ENCODE measurements at places on chromosomes 7 and 10. TPM values are rescaled to one million over a fixed set of nuclear protein-coding genes. Genes with fewer than 3 reads are reported as not detected.

Gene SYT15
- total RNA-seq: 0.91 TPM

Gene MRPL43
- 66.0 TPM for total RNA-seq

Gene R3HCC1L
- 12.5 TPM for total RNA-seq

Gene RBP3
- not detected for total RNA-seq

Gene CFAP43
- 0.19 TPM for total RNA-seq

Gene UTF1
- total RNA-seq: not detected

Gene MMD2
- not detected for total RNA-seq

Gene NUTM2A
- total RNA-seq: 0.57 TPM

DNA sequence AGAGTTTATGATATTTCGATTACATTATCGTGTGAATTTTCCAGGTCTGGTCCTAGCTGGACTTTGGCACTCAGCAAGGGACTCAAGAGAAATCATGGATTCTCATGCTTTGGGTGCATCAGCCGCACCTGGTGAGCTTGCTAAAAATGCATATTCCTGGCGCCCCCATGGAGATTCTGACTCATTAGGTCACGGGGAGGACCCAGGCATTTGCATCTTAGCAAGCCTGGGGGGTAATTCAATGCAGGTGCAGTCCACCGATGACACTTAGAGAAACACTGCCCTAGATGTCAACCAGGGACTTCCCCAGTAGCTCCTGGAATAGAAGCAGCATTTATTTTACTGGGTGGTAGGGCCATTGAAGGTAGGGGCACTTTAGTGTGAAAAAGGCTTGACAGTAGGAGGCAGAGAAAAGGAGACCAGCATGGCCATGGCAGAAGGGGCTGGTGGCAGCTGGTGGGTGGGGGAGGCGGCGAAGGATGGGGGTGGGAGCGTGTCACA is 29.9 kb upstream of the PDCD4 start:
- DNase-seq: no peak

GRCh38 chr7:1151653-1152425 is 8.2 kb downstream of the ZFAND2A start:
- no peak for DNase-seq

DNA sequence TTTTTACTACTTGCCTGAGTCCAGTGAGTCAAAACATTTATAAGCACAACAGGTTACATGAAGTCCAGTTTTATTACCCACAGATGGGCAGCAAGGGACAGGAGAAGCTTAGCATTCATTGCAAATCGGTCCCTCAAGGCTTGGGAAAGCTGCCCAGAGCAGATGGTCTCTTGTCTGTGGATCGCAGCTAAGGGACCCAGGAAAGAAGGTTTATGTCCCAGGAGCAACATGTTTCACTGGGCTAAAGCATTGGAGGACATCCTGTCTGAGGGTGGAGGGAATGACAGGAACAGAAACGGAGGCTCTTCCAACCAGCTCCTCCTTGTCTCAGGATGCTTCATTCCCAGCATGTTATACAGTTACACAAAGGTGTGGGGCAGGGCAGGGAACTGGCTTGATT is 39.3 kb downstream of the TRIM24 start:
- no peak for DNase-seq

- DNase-seq: no peak
Observed at GRCh38 chr7:29426587-29426986, 137.0 kb upstream of the PRR15 start.

GRCh38 chr10:122336332-122336731 is 38.2 kb upstream of the PLEKHA1 start:
- no peak for DNase-seq

DNA sequence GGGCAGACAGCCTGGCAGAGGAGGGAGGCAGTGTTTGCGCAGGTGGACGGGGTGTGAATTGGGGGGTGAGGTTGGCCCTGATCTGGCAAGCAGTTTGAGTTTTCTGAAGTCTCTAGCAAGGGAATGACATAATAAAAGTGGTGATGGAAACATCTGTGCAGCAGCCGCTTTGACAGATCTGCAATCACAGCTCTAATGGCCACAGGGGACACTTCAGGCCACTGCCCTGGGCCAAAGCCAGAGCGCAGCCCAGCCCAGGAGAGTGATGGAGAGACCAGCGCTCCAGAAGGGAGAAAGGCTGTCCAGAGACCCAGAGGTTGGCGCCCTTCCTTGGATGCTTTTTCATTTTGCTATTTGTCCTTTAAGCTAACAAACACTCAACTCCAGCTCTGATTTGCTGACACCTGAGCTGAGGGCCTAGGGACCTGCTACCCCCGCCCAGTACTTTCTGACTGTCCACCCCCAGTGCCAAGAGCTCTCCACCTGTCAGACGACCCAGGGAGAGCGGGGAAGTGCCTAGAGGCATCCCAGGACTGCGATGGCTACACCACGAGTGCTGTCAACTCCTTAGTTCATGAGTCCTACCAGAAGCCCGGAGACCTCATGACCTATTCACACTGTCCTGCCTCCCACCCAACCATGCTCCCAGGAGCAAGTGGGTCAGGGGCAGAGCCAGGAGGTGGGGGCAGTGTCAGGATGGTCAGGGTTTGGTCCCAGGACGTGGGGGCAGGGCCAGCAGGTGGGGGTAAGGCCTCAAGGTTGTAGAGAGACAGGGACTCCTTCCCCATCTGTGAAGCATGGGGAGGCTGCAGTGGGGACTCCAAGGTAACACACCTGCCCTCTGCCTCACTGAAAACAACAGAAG is 112.6 kb downstream of the PRKAG2 start:
- no peak for DNase-seq

DNA sequence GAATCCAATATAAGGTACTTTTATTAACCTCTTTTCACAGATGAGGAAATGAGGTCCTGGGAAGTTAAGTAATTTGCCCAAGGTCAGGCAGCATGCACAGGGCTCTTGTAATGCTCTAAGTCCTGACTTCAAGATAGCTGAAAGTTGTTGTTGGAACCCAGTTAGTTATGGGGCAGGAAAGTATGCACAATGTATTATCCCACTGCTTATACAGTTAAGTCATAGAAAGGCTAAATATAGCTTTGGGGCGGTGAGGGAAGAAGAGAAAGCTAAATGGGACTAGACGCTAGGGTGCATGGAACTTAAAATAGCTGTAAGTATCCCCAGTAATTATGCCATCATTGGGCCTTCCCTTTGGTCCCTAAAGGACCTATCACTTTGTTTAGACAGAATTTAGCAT is 9.2 kb downstream of the GLCCI1 start:
- no peak for DNase-seq

DNA sequence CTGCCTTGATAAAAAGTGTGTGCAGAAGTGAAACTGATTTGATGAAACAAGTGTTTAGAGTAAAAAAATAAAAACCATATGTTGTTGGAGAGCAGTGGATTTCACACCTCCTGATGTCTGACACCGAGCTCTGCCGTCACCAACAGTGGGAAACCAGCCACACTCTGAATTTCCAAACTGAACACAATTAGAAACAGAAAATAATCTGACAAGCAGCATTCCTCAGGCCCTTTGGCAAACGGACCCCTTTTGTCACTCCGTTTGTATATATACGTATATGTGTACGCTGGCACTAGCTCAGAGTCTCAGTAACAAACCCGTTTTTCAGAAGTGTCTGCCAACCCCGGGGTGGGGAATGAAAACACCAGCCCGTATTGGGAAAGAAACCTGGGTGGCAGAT is 32.4 kb downstream of the TACC2 start:
- no peak for DNase-seq

DNA sequence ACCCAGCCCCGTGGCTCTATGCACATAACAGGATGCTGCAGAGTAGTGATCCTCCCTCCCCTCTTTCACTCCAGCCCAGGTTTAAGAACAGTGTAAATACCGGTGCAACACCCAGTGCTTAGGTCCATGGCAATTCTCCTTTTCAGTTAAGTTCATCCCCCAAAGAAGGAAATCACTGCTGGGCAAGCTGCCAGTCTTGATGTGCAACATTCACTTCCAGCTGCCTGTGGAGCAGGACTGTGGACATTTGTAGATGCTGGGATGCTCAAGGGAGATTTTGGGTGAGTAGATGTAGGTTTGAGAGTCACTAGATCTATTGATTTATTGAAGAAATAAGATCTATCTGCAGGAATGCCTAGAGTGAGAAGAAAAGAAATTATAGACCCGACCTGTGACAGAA is 294.3 kb upstream of the KIAA1217 start:
- no peak for DNase-seq

GRCh38 chr7:43618073-43618472 is 35.2 kb downstream of the STK17A start:
- DNase-seq: no peak

DNA sequence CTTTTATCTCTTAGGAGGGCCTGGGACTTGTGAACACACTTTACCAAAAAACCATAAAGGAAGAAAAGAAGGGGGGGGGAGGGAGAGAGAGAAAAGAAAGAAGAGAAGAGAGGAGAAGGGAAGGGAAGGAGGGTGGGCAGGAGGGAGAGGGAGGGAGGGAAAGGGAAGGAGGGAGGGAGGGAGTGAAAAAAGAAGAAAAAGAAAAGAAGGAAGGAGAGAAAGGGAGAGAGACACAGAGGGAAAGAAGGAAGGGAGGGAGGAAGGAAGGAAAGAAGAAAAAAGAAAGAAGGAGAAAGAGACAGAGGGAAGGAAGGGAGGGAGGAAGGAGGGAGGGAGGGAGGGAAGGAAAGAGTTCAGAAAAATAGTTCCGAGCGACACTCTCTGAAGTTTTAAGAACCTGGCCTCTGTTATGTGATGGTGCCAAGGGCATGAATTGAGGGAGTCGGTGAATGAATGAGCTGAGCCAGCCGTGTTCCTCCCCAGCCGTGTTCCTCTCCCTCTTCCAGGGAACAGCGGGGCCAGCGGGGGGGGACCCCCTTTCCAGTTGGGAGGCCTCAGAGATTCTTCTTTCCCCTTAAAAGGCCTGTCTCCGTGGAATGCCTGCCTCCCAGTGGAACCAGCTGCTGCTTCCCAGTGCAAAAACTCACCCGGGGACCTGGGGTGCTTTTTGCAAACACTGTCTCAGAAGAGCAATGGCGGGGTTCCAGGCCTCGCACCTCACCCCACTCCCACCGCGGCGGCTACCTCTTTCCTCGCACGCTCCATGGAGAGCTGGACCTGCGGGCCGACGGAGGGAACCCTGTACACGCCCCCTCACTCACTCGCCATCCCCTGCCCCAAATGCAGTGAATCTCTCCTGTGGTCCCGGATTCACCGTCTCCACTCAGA is 84.1 kb downstream of the FOXL3 start:
- DNase-seq: no peak

DNA sequence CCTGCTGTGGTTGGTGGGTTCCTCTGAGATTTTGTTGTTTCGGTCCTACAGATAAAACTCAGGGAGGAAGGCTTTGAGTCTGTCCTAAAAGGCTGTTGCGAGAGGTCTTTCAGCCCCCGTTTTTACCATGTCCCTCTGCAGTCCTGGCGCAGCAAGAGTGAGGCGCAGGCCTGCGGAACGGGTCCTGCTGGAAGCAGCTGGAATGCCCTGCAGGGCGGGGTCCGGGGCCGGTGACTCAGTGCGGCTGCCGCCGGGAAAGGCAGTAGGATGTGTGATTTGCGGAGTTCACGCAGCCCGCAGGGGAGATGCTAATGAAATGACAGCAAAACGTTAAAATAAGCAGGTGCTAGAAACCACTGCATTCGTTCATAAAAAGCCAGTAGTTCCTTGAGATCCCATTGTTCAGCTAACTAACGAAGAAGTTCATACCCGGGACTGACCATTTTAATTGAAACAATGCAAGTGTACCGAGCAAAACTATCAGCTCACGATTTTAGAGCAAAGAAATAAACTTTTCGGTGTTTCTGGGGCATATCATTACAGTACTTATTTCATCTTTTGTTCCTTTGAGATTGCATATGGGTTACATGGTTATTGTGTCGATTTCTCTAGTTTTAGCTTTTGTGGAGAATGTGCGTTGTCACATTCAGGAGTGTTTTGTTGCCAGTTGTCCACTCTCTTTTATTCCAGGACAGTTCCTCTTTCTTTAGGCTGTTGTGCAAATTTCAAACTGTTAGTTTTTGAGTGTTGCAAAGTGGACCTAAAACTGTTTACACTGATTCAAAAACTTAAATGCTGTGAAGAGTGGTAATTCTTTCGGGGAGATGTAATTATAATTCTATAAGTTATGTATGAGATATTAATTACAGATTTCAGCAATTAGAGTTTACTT is 783 bp downstream of the ANLN start:
- peak; percentile 14 for DNase-seq

- no peak for DNase-seq
Observed at GRCh38 chr7:45564485-45564884, 9.7 kb upstream of the ADCY1 start.

GRCh38 chr10:3811291-3811870 is 26.4 kb upstream of the KLF6 start:
- DNase-seq: no peak

GRCh38 chr10:80472234-80473095 is 18.4 kb downstream of the TSPAN14 start:
- DNase-seq: no peak

DNA sequence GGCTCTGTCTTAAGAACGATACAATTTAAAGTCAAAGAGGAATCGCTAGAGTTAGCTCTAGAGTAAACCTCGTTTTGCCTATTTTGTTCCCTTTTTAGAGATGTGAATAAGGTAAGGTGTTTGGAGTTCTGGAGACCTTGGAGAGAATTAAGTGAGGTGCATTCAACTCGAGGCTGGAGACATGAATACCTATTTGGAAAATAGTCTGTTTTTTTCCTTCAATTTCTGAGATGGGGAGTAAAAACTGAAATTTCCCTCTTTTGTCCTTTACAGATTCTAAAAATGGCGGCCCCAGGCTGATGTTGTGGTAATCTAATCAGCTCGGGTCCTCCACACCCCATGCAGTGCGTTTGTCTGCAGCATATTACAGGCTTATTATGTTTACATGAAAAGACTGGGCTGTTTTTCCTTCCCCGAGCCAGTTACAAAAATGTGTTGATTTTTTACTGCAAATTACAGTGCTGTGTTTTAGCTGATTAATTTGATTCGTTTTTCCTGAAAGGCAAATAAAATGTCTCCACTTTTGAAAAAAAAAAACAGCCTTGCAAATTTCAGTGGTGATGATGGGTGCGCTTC is 1.5 kb downstream of the KMT2E start:
- DNase-seq: no peak

- no peak for DNase-seq
Observed at GRCh38 chr10:113068178-113068890, 118.3 kb downstream of the TCF7L2 start.

DNA sequence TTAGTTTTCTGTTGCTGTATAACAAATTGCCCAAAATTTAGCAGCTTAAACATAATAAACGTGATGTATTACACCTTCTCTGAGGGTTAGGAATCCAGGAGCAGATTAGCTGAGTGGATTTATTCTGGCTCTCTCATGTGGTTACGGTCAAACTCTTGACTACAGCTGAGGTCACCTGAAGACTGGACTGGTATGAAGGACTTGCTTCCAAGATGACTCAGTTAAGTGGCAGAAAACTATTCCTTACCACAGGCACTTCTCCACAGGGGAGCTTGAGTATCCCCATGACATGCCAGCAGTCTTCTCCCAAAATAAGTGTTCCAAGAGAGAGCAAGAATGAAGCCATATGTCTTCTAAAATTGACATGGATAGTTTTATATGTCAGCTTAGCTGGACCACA is 957.2 kb upstream of the GHITM start:
- no peak for DNase-seq
